ENCODE measurements at places on chromosomes 16 and 17.

DNA sequence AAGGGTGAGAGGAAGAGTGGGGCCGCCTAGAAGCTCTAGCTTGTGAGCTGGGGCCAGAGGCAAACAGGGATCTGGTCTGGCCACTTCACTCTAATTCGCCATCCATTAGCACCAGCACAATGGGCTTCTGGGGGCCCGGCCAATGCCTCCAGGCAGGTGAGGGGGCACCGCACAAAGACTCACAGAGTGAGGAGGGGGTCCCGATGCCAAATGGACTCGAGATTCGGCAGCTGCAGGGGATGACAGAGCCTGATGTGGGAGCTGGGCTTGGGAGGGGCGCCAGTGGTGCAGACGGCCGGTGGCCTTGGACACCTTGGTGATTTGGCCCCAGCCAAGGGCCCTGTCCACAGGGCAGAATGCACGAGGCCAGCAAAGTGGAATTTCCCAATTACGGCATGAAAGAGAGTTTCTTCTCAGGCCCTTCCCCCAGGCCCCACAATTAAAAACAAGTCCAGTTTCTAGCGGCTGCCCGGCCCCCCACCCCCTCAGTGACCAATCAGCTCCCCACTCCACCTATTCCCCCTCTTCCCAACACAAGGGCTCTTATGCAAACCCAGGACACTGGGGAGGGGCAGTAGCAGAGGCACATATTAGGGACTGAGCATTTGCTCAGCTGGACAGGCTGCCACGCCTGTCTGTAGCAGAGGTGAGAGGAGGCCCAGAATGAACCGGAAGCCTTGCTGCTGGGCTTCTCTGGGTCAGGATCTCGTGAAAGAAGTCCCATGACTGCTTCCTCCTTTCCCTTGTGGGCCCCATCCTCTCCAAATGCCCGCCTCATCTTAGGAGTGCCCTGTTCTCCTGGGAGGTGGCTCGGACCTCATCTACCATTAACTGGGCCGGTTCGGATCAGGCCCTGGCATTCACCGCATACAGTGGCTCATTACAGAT lies 39.4 kb upstream of the MTSS2 start:
- peak; percentile 66 for DNase-seq

GRCh38 chr16:31696968-31697743 lies 169.5 kb downstream of the AHSP start:
- DNase-seq, result no peak

- no peak for DNase-seq
These were observed 1.3 kb upstream of the NOL3 start for GRCh38 chr16:67169011-67169451.

GRCh38 chr17:50518384-50519023 lies 10.3 kb downstream of the MYCBPAP start:
- no peak for DNase-seq

- DNase-seq, result no peak
These were observed 2.7 kb upstream of the HES7 start for GRCh38 chr17:8126491-8127066.

GRCh38 chr16:81261049-81261648 lies 22.7 kb downstream of the BCO1 start:
- no peak for DNase-seq

- DNase-seq, result no peak
These were observed 57.2 kb upstream of the GSE1 start for GRCh38 chr16:85555719-85556455.

Data from nucleus accumbens (tissue), 56 donors.